Fibroblast of skin of scalp (primary cell): ENCODE measurements at places on chromosomes 7 and 10.

DNA sequence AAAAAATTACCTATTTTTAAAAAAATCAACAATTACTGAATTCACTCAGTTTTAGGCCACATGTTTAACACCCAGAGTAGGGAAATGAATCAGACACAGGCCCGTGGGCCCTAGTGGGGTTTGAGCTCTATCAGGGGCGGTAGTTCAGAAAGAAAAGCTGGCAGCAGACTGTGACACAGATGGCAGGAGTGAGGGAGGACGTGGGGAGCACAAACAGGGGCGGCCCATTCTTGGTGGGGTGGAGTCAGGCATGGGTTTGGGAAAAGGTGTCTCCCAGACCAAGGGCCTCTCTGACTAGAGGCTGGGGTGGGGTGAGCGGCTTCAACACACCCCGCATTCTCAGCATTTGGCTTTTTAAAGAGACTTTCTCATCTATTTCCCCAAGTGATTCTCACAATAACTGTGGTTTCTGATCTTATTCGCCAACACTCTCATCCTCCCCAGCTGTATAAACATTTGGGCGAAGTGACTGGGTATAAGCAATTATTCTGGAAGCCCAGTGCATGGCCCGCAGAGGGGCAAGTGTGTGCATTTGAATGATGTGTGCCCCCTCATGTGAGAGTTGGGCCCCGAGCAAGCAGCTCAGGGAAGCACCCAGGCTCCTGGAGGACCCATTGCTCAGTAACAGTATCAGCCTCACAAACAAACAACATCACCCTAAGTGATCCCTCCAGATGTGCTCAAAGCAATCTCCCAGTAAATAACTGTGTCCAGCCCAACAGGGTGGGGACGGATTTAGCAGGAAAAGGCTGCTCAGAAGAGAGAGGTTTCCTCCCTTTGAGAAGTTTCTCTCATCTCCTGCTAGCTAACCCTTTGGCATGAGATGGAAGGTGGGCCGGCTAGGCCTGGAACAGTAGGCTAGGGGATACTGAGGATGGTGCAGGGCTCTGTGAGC lies 437.6 kb upstream of the ZMIZ1 start:
- DNase-seq, result peak; percentile 63

DNA sequence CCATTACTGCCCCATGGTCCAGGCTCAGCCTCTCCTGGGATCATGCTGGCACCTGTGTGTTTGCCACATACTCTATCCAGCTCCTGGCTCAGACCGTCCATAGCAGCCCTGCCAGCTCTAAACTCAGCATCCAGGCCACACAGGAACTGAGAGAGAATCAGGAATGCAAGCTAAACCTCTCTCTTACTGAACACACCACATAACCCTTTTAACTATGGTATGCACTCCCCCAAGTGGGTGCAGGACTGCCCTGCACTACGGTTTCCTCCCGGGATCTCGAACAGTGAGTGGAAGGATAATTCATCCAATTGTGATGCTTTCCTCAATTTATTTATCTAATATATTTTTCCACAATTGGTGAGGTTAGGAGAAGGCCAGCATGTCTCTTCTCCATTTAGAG lies 17.1 kb upstream of the ZNF800 start:
- DNase-seq, result peak; percentile 11

DNA sequence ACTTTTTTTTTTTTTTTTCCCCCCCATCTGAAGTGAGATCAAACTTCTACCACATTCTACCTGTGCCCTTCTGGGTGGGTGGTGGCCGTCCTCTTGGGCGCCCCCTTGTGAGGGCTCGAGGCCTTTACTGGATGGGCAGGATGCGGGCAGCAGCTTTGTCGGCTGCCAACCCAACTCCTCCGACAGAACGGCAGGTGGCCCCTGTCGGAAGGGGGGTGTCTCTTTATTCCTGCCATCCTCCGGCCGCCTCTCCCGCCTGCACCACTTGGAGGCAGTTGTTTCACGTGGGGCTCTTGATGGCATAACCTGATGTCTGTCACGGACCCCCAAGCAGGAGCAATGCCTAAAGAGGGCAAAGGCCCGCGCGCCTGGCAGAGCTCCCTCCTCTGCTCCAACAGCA lies 31.0 kb downstream of the AMZ1 start:
- no peak for DNase-seq

DNA sequence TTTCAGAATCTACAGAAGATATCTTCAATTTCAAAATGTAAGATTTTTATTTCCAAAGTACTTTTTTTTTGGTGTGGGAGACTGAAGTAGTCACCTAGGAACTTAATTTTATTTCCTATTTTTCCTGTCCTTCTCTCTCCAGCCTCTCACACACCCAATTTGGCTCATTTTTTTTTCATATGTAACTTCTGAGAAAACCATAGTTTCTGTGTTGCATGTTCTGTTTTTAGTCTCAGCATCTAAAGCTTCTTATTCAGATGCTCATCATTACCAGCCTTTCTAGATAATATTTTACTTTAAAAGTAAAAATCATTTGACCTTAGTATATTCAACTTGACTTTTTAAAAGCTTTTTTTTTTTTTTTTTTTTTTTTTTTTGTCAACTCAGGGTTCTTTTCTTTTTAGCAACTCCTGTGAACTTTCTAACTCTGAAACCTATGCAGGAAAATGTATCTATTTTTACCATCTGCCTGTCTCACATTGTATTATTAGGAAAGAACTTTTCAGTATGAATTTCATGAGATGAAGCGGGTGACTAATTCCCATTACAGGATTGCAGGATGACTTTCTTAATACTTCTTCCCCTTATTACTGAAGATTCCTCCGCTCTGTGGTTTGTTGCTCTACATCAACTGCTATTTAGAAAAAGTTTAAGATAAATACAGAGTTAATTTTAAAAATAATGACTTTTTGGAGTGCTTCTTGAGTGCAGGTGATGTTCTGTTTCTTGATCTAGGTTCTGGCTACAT lies 73.6 kb upstream of the LSM8 start:
- no peak for DNase-seq

GRCh38 chr10:88114368-88114767 lies 250.9 kb downstream of the PTEN start:
- peak; percentile 38 for DNase-seq

DNA sequence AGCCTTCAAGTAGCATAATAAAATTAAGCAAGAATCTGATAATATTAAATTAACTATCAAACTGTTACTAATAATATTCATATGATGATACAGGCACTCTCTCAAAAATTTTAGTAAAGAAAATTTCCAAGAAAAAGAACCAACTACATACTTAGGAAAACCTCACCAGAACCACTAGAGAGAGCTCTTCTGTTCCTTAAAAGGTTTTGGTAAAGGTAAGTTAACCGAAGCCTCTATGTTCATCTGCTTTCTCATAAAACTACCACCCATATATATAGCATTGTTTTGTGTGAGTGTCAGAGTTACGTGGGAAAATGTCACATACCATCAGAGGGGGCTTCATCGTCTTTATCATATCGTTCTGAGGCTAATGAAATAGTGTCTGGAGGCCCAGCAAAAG lies 20.7 kb downstream of the SKAP2 start:
- DNase-seq, result no peak

DNA sequence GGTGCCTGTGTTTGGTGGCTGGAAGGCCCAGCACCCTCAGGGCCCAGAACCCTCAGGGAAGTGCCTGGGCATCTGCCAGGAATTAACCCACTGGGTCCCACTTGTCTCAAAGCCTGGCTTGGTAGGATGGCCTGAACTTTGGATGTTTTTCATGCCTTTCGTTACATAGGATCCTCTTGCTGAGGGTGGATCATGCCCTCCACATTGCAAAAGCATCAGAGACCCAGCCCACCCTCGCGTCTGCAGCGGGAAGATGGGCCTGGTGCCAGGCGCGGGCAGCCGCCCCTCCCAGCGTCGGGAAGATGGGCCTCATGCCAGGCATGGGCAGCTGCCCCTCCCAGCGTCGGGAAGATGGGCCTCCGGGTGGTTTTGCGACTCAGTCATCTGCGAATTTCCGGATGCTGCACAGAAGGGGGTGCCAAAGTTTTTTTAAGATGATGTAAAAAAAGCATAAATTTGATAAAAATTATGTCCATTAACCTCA lies 51.9 kb upstream of the PRKAR1B start:
- DNase-seq, result peak; percentile 30

DNA sequence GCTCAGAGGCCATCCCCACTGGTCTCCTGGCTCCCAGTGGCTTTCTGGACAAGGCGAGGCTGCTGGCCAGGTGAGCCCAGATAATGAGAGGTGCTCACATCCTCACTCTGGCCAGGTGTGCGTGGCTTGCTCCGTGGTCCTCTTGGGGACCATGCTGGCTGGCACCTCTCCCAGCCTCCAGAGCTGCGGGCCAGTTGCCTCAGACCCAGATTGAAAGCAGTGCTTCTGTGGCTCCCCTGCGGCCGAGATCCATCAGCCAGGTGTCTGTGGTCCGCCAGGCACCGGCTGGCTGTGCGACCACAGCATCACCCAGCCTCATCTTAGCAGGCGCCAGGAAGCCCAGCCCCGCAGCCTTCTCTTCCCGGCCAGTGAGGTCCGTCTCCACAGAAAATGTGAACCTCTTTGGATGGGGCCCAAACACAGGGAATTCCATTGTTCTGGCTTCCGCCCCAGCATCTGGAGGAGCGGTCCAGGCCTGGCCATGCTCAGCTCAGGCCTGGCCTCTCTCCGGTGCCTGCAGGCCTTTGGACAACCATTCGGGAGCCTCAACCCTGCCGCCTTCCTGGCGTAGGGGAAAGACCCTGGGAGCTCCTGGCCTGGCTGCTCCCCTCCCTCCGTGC lies 5.2 kb upstream of the TTYH3 start:
- DNase-seq, result peak; percentile 47

DNA sequence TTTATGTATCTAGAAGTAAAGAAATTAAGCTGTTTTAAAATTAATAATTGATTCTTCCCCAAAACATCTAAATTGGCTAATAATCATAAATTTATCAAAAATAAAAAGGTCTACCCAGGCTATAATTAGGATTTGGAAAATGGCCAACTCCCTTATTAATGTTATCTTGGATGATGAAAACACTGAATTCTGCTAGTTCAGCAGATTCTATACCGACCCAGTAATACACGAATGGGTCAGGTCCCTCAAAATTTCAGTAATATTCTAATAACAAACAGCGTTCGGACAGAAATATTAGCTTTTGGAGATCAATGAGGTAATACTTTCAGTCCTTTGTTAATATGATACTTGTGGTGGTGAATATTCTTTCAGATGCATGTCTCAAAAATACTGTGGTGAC lies 360.7 kb upstream of the MGMT start:
- DNase-seq, result no peak

DNA sequence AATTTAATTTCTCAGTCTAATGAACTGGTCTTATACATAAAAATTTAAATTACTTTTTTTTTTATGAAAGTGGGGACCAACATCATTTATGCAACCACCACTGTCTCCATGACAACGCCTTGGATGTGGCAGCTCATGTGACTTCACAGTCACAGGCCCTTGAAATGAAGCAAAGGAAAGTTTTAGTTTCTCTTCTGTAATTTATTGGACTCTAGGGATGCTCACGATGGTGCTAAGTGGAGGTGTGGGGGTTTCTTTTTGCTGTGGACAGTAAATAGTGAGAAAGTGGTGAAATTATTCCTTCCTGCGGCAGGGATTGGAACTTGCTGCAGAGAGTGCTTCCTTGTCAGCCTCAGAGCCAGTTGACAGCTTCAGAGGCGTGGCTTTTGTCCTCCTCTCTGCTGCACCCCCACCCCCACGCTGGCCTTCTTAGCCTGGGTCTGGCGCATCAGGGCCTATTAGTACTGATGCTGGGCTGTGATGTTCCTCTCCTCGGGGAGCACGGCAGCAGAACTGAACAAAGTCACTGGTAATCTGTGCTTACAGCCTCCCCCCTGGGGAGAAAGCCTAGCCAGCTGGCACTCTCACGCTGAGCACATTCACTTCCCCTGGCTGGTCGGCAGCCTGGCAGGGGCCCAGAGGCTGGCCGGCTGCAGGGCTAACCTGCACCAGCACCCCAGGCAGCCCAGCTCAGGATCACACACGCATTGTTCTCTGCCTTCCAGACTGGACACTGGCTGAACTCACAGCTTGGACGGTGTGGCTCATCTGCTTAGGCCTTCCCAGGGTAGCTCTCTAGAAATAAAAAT lies 517.5 kb upstream of the GALNT17 start:
- DNase-seq, result peak; percentile 53

DNA sequence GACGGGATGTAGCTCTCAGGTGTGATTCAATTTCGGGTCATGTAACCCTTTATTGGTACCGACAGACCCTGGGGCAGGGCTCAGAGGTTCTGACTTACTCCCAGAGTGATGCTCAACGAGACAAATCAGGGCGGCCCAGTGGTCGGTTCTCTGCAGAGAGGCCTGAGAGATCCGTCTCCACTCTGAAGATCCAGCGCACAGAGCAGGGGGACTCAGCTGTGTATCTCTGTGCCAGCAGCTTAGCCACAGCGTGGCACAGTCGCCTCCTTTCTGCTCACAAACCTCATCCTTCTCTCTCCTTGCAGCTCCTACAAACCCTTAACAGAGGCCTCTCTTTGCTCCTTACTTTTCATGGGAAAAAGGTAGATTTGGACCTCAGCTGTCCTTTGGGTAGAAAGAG lies 197.5 kb upstream of the PRSS58 start:
- no peak for DNase-seq

DNA sequence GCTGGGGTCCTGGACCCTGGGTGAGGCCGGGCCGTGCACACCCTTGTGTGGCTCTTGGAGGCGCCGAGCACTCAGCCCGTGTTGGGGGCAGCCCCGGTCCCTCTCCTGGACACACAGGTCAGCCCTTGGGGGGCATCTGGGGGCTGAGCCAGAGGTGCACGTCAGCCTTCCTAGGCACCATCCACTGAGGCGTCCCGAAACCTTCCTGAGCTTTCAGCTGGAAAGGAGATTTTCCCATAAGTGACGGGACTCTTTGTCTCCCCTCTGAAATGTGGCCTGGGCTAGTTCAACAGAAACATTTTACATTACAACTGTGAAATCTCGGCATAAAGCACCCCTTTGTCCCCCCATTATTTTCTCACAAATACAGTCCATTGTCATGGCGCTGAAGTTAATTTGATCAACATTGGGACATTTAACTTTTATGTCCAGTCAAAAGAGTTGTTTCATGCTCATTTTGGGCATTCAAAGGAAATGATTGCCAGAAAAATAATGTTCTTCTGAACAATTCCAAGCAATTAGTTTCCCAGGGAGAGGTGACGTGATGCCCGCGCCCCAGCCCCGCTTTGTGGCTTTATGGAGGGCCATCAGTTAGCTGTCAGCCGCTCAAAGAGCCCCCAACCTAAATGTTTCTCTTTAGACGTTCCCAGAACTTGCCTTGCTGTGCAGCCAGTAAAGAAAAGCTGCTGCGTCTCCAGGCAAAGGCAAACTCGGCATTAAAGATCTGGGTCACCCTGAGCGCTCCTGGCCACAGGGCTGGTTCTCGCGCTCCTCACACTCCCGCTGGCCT lies 70.8 kb downstream of the NKX6-2 start:
- no peak for DNase-seq

- no peak for DNase-seq
These were observed 344.0 kb downstream of the REEP3 start for GRCh38 chr10:63865210-63865609.

GRCh38 chr7:130273081-130273932 lies 6.6 kb downstream of the CPA2 start:
- peak; percentile 68 for DNase-seq

GRCh38 chr10:122232769-122233168 lies 38.3 kb upstream of the BTBD16 start:
- DNase-seq, result peak; percentile 79

- no peak for DNase-seq
These were observed 576.4 kb downstream of the REEP3 start for GRCh38 chr10:64097391-64098122.

- peak; percentile 15 for DNase-seq
These were observed 17.5 kb downstream of the TSPAN15 start for GRCh38 chr10:69468751-69469089.

GRCh38 chr10:124935946-124936345 lies 6.0 kb upstream of the ZRANB1 start:
- no peak for DNase-seq

GRCh38 chr7:90005836-90006235 lies 148.4 kb upstream of the STEAP1 start:
- DNase-seq, result no peak
